Stimulated activated CD4-positive, alpha-beta T cell treated with anti-CD3 and anti-CD28 coated beads, Interleukin-15, amount 100 ng/mL, for 1 hour (primary cell): ENCODE measurements at places on chromosomes 16 and 17.

GRCh38 chr17:58337210-58337599 lies 8.6 kb upstream of the TSPOAP1 start:
- DNase-seq = peak; percentile 36

GRCh38 chr16:11296706-11297491 lies 15.8 kb upstream of the PRM1 start:
- no peak for DNase-seq

GRCh38 chr16:75929046-75929445 lies 202.8 kb upstream of the CPHXL start:
- no peak for DNase-seq

- DNase-seq = peak; percentile 91
Measured at GRCh38 chr17:56960596-56961538, at the start of gene COIL. Gene COIL, minus strand, starts transcription at chr17:56961050. Its CDS starts 31 bp downstream, at chr17:56961019.

DNA sequence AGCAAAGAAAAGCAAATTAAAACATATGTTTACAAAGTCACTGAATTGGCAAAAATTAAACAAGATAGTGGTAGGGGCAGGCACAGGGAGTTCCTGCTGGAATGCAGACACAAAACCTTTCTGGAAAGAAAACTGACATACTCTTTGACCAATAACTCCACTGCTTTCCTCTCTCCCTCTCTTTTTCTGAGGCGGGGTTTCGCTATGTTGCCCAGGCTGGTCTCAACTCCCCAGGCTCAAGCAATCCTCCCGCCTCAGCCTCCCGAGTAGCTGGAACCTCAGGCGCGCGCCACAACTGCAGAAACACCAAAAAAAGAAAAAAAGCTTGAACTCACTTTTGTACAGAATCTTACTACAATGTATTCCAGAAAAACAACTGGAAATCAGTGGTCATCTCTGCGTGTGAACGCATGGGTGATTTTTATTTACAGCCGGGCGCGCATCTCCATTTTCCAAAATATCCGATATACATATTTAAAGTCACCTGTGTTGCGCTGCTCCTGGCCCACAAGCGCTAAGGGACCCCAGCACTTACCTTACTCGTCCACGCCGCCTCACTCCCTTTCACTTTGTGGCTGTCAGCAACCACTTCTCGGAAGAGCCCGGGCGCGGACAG lies 480 bp downstream of the TXNL4B start:
- no peak for DNase-seq

- no peak for DNase-seq
Measured at GRCh38 chr17:52235516-52235915, 77.0 kb upstream of the CA10 start.

GRCh38 chr17:76943202-76943601 lies 75.0 kb downstream of the MGAT5B start:
- no peak for DNase-seq

- DNase-seq = no peak
Measured at GRCh38 chr16:28139530-28139929, 72.2 kb downstream of the XPO6 start.

GRCh38 chr16:24701521-24701951 lies 27.9 kb upstream of the TNRC6A start:
- no peak for DNase-seq

- no peak for DNase-seq
Measured at GRCh38 chr16:1070084-1070863, 2.3 kb upstream of the SSTR5 start.
